ENCODE measurements at places on chromosomes 7 and 10.

DNA sequence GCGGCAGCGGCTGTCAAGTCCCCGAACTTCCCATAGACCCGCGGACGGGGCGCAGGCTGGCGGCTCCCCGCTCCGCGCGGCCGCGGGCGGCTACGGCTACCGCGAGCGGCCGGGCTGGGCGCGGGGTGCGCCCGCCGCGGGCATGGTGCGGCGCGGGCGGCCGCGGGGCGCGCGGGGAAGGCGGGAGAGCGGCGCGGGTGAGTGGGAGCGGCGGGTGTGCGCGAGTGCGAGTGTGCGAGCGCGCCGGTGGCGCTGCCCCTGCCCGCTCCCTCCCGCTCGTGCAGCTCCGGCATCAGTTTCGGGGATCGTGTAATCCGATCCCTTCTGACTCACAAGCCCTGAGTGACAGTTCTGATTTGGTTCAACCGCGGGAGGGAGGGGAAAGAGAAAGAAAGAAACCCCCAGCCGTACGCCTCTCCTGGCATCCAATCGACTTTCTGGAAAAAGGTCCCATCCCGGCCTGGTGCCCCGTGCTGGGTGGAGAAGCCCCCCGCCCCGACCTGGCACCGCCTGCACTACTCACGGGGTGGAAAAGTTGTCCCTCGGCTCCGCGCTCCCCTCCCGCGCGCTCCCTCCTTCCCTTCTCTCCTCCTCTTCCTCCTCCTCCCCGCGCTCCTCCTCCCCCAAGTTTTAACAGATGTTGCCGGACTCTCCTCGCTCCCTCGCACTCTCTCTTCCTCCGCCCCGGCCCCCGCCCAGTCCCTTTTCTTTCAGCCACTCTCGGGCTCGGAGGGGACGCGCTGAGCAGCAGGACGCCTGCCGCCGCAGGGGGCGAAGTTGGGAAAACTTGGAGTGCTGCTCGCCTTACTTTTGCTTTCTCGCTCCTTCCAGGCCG lies at the start of gene GLI3:
TSS of gene GLI3 (minus strand) at position 234 of the 835 bp plus-strand sequence. CDS start 13,956 bp downstream, outside the sequence.
- peak; percentile 66 for DNase-seq

DNA sequence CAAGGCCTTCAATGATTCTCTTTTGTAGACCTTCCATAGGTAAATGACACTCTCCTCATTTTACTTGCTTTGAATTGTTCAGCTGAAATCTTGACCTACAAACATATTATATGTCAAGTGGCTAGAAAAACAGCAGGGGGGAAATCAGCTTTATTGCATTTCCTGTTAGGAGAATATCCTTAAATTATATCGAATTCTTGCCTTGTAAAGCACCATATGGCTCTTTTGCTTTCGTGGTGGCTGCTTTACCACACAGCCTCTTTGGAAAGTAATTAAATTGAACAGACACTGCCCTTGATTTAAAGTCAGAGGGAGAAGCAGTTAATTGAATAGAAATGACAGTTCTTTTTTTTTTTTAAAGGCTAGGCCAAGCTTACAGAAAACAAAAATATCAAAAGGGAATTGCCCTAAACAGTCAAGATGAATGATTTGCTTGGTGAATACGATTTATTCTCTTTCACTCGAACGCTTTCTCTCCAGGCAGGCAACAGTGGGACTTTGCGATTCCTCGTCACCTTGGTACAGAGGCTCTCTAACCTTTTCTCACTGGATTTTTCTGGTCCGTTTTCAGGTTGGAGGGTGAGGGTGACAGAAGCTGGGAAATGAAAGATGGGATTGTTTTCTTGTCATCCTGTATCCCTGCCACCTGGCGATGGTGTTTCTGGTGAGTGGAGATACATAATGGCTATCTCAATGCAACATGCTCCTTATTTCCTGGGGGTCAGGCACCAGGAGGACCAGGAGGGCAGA lies 126.0 kb downstream of the GATA3 start:
- no peak for DNase-seq

GRCh38 chr10:122348935-122349361 lies 25.6 kb upstream of the PLEKHA1 start:
- DNase-seq: no peak

- peak; percentile 68 for DNase-seq
Measured at GRCh38 chr7:123871998-123872867, 27.3 kb downstream of the HYAL4 start.

DNA sequence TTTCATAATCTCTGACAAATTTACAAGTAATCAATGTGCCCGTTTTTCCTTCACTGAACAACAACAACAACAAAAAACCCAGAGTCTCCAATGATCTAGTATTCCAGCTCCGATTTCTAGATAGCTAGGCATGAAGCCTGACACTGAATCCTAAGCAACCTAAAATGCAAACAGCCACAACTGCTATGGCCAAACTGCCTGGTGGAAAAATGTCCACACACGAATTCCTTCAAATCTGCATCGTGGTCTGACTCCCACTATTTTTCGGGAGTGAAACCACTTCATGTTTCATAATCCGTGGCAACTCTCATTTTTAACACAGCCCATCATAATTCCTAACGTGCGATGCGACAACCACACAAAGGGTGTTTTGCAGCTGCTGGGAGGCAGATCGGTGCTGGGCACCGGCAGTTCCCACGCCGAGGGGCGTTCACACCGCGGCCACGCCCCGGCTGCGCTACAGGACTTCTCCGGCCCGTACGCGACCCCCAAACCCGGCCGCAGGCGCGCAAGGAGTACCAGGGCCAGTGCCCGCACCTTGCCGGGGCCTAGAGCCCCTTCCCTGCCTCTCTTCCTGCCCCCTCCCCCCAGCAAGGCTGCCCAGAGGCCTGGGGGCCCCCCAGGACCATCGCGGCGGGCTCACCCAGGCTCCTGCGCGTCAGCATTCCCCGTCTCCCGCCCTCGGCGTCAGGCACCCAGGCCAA lies 814 bp downstream of the RUFY2 start:
- peak; percentile 65 for DNase-seq

- DNase-seq: no peak
Measured at GRCh38 chr7:32289651-32290414, 200.3 kb downstream of the LSM5 start.

DNA sequence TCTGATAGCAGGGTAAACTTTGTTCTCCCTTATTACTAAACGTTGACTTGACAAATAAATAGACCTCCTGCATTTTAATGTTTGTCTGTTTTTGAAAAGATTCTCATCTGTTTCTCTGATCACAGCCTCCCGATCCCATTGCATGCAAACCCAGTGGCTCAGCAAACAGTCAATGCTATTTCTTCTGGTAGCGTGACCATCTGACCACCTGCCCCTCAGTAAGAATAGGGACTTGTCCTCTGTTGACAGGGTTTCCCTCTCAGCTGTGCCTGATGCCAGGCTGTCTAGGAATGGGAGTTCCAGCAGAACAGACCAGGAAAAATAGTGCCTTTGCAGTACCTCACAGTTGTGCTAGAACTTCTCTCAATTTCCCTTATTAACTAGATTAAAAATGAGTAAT lies 40.7 kb upstream of the EBLN1 start:
- DNase-seq: no peak

DNA sequence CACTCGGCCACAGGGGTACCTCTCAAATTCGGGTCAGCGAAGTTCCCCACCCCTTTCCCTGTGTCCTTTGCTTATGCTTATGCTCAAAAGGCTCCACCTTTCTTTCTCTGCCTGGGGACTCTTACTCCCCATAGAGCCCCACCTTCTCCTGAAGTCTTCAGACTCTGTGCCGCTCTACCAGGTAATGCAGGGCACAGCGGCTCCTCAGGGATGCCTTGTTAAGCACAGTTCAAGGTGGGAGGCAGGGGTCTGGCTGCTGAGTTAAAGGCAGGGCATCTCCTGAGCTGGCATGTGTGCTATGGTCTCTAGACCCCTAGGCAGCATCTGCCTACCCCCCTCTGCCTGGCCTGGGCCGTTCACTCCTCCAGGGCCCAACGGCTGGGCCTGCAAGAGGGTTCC lies 3.0 kb upstream of the CXCL12 start:
- DNase-seq: no peak

- DNase-seq: no peak
Measured at GRCh38 chr7:19762631-19763030, 10.8 kb downstream of the TMEM196 start.

DNA sequence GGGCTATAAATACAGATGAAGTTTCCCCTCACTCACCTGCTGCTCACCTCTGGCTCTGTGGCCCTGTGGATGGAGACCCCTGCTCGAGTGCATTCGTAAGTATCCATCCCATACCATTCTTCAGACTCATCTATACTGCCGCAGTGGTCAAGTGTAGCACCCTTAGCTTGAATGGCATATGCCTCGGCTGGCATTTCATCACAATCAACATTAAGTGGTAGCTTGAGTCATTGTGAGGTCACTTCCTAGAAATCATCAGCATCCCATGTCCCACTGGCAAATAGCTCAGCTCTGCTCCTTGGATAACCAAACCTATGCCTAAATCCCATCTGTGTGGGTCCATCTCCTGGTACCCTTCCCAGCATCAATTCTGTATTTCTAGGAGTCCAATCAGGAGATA lies 38.2 kb downstream of the MDH2 start:
- no peak for DNase-seq

DNA sequence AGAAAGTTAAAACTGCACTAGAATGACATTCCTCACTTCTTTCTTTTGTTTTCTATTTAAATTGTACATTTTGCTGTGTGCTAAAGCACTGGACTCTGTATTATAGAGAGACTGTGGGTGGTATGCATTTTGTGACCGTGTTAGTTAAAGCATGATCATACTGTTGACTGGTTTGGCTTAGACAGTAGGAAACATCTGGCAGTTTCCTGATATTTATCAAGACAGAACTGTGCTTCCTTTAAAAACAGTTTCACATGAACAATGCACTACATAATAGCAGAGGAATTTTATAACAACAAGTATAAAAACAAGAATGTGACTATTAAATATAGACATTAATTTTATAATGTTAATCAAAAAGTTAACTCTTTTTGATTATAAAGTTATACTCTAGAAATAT lies 23.1 kb downstream of the GNG11 start:
- no peak for DNase-seq

- peak; percentile 23 for DNase-seq
Measured at GRCh38 chr10:116287906-116288501, 15.0 kb upstream of the GFRA1 start.

DNA sequence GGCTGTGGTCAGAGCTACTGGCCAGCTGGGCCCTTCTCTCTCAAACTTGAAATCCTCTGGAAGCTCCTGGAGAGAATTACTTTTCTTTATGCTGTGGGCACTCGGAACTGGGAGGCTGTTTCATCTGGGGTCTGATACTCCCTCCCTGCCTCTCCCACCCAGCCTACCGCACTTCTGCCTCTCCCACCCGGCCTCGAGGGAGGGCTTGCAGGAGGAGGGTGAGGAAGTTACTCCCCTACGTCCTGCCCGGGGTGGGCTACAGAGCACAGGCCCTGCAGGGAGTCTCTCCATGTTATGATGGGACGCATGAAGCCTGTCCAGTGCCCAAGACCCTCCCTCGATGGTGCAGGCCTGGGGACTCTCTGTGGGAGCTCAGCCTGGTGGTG lies 584.6 kb upstream of the MKI67 start:
- DNase-seq: no peak

DNA sequence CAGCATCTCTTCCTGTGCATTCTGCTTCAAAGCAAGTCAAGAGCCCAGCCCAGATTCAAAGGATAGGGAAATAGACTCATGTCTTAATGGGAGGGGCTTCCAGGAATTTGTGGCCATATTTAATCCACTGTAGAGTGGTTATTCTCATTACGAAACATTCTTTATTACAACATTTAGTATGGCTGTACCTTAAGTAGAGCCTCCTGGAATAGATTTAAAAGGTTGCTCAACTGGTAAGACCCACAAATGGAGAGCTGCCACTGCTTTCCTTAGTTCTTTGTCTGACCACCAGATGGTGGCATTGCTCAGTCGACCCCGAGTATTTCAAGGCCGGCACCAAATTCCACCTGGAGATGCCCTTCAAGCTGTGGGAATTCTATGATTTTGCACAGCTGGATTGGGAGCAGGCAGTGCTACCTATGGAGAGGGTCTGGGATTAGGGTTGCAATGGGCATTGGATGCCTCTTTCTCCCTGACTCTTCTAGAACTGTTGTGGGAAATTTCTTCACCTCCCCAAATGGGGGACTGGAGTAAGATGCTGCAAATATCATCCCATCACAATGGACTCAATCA lies 102.2 kb downstream of the RBM20 start:
- peak; percentile 64 for DNase-seq

DNA sequence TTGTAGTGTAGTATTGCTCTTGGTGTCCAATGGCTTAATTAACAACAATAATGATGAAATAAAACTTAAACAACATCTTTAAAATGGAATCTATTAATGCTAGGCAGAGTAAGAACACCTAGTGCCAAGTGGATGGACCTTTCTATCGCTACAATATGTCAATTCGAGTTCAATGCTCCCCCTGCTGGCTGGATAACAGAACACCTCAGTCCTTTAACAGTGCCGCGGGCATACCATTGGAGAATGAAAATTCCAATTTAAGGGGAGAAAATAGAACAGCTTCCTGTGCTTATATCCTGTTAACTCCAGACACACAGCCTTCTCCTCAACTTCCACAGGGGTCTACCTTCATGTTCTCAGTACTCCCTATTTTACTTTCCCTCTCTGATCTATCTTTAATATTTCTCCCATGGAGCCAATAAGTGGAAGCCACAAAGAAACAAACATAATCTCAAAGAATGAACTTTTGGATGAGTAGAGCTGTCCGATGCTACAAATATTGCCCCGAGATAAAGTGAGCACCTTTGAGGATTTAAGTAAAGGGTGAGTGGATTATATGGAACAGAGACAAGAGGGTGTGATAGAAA lies 41.4 kb downstream of the COL1A2 start:
- peak; percentile 66 for DNase-seq

DNA sequence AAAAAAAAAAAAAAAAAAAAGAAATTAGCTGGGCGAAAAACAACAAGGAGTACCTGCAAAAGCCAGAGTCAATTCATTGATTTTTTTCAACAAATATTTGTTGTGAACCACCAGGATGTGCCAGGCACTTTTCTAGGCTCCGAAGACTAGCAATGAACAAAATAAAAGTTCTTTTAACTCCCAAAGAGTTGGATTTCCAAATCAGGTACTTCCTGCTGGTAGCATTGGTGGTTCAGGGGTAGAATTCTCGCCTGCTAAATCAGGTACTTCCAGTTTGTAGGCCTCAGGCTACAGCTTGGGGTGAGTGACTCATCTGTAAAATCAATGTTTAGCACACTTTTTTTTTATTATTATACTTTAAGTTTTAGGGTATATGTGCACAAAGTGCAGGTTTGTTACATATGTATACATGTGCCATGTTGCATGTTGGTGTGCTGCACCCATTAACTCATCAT lies 10.9 kb downstream of the PPA1 start:
- peak; percentile 83 for DNase-seq

- DNase-seq: no peak
Measured at GRCh38 chr7:148722340-148723165, 23.9 kb downstream of the CUL1 start.

Data from Calu3 (cell line).